ENCODE measurements at places on chromosomes 5 and 9.

DNA sequence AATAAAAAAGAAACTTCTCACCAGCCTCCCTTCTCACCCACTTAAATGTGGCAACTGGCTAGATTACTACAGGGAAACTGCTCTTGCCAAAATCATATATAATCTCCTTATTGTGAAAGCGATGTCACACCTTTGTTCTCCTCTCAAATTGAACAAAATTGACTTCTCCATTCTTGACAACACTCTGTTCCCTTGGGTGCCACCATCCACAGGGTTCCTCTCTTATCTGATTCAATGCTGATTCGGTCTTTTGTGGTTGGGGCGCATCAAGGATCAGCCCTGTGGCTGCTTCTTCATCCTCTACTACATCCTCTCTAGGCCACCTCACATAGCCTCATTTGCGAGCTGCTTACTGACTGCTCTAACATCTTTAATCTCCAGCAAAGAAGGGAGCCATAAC is 86.1 kb downstream of the EDIL3 start:
- DNase-seq: no peak

DNA sequence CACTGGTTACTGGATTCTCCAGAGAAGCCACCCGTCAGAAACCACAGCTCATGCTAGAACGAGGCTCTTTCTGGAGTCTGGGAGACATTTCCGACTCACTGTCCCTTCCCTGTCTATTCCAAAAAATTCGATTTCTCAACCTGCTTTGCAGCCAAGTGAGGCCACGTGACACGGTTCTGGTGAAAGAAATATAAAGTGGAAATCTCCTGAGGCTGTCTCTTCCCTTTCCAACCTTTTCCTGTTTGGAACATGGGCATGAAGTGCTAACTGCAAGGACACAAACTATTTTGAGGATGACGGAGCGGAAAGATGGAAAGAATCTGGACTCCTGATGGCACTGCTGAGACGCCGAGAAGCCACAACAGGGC is 6.1 kb upstream of the PTGS1 start:
- no peak for DNase-seq

DNA sequence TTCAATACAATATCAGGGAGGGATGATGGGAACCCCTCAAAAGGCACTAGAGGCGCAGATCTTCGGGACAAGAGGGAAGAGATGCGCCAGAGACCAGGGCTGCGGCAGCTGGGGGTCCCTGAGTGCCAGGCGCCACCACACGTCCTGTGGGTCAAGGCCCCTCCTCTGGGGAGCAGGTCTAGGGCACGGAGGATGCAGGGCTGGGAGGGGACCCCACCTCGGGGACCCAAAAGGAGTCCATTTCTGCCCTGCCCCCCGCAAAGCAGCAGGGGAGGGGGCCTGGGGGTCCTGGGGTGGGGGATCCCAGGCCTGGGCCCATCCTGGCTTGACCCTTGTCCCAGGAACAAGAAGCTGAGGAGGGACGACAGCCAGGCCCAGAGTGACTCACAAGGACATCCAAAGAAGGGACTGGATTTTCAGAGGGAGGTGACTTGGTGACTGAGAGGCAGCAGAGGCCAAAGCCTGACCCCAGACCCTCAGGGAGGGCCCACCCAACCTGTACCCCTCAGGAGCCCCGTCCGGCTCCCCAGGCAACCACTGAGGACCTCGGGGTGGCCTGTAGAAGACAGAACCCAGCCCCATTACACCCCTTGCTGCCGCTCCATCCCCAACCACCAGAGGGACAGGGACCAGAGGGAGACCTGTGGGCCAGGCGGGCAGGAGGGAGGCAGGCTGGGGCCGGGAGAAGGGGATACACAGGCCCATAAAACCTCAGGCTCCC is 54.2 kb downstream of the LRSAM1 start:
- no peak for DNase-seq

- DNase-seq: no peak
These were observed 8.1 kb downstream of the SPINK14 start for GRCh38 chr5:148176480-148176879.

DNA sequence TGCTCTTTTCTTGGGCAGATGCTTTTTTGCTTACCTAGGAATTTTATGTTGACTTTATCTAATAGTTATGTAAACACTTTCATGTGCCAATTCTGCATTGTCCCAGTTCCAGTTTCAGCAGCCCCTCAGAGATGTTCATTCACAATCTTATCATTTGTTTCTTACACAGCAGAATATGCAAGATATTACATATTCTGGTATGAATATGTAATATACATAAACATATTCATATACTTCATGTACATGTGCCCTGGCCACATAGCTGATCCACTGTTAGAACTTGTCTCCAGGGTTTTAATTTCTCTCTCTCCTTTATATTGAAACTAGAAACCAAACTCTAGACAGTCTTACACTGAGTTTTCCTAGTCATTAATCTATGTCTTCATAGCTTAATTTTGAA is 90.2 kb upstream of the PARP8 start:
- no peak for DNase-seq

GRCh38 chr5:73654171-73654811 is 28.3 kb downstream of the ARHGEF28 start:
- DNase-seq: no peak

GRCh38 chr5:156686796-156687195 is 163.3 kb upstream of the PPP1R2B start:
- DNase-seq: no peak

DNA sequence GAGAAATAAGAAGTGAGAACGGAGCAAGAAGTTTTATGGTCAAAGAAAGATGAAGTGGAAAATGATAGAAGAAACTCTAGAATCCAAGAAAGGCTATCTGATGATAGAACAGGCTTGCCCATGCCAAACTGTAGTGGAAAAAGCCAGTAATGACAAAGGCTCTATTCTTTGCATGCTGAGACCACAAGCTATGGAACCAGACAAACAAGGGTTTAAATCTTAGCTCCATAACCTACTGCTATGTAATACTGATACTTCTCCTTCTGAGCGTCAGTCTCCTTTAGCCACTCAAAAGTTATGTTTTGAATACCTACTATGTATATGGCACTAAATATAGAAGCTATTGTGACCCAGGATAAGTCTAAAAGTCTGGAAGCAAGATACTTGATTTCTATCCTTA is 51.2 kb upstream of the TRIM32 start:
- DNase-seq: no peak

- no peak for DNase-seq
These were observed 151.4 kb downstream of the KDM4C start for GRCh38 chr9:6909181-6909580.

DNA sequence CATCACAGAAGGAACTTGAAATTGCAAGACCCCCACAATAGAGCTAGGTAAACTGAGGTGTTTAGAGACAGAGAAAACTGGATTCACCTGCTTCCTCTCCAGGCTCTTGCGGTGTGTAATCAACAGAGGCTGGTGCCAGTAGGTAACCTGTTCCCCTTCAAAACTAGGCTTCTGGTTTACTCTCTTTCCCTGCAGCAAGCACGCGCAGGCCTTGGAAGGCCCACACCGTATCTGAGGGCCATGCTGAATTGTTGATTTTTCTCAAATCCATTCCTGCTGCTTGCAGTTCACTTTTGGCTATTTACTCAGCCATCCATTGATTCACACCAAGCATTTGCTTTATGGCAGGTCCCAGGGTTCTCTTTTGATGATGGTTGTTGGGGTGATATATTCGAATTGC is 667 bp upstream of the FRRS1L start:
- DNase-seq: no peak

DNA sequence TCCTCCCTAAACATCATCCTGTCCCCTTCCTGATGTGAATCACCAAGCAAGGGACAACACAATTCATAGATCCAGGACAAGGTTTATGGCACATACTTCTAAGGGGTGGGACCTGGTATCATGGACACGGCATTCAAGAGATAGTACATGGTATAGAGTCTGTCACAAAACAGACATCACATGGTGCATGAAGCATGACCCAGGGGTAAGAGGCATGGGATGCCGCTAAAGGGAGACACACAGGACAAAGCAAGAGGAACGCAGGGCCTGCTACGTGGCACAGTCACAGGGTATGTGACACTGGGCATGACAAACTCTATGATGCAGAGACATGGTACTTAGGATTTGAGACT is 20.7 kb downstream of the GSN start:
- no peak for DNase-seq

DNA sequence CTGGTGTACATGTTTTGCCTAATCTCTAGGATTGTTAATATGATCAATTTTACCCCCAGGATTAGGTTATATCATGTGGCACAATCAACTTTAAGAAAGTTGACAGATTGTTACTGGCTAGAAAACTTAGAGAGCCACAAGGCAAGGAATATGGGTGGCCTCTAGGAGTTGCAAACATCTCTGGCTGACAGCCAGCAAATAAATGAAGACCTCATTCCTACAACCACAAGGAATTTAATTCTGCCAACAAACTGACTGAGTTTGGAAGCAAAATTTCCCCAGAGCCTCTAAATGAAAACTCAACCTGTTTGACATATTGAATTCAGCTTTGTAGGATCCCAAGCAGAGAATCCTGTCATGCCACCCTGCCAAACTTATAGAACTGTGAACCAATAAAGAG is 196.4 kb upstream of the PTGER4 start:
- no peak for DNase-seq

GRCh38 chr5:80069918-80070318 is 34.8 kb downstream of the THBS4 start:
- DNase-seq: no peak

GRCh38 chr9:16824545-16825330 is 45.7 kb downstream of the BNC2 start:
- no peak for DNase-seq

- no peak for DNase-seq
These were observed 4.1 kb downstream of the HACD4 start for GRCh38 chr9:21027295-21027694.

DNA sequence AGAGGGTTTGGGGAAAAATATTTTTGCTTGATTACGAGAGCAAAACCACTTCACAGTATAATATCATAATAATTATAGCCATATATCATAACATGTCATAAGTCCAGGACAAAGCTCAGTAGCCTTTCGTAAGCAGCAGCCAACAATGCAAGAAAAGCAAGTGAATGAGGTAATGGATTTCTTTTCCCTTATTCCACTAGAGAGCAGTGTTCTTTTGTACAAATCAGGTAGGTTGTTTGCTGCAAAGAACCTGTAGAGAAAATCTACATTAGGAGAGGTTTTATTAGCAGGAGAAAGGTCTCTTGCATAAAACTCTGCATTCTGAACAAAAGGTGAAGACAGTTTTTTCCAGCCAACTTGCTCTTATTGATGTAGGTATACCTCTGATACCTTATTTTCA is 1033.4 kb downstream of the TLE4 start:
- DNase-seq: no peak

DNA sequence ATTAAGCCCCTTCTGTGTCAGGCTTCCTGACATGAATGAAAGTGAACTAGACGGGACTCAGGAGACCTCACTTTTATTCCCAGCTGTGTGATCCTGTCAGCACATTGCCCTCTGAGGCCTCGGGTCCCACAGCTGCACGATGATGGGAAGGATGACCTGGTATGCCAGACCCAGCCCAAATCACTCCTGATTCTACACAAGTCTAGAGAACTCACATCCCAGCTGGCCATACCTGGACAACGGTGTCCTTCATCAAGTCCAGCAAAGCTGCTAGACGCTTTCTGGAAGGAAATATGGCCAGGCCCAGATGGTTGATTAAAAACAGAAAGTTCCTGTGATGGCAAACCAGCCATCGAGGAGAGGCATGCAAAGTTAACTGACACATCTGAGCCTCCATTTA is 118.0 kb upstream of the FSTL4 start:
- no peak for DNase-seq

DNA sequence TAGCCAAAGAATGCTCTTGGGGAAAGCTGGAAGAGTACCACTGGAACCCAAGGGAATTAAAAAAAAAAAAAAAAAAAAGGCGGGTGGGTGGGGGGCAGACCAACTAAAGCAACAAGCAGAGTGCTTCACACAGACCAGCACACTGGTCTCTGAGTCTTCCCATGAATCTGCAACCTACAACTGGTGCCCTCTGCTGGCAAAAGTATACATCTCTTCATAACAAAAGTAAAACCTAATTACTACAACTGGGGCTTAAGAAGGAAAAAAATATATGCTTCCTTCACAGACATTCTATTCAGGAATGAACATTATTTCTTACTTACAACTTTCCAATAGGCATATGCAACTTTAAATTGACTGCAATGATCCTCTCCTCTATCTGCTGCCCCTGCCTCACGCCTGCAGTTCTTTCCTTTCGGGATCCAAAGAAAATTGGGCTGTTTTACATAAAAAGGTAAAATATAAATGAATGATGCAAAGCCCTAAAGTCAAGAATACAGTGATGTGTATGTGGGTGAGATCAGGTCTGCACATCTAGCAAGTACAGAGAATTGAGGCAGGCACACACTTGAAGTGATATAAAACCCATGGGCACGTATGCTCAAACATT is 7.2 kb upstream of the KLHL3 start:
- peak; percentile 63 for DNase-seq

- no peak for DNase-seq
These were observed 7.9 kb upstream of the NEUROG1 start for GRCh38 chr5:135543485-135544304.

- no peak for DNase-seq
These were observed 53.4 kb upstream of the PTCH1 start for GRCh38 chr9:95570150-95570549.

DNA sequence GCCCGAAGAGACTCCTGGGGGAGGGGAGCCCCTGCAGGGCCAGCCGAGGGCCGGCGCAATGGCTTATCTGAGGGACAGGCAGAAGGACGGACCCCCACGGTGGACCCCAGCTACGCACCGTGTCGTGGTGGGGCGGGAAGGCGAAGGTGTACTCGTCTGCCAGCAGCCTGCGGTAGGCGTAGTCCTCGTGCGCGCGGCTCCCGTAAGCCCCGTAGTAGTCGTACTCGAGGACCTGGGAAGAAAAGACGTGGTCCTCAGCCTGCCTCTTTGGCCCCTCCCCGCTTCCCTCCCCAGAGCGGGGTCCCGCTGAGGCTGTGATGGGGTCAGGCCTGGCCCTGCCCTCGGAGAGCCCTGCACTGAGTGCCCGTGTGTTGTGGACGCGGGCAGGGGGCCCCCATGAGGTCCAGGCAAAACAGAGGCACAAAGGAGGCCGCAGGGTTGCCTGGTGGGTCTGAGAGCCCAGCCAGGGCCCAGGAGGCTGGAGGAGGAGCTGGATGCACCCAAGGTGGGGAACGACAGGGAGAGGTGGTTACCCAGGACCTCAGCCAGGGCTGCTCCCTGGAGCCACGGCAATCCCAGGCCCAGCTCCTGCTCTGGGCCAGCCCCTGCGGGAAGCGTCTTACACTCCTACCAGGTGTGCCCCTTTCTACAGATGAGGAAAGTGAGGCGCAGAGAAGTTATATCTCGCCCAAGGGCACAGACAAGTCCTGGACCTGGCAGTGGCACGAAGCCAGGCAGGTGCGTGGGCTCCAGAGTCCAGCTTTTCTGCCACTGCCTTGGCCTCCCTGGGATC is 35.2 kb downstream of the SARDH start:
- no peak for DNase-seq

GRCh38 chr5:76688836-76689235 is 27.1 kb upstream of the F2R start:
- DNase-seq: no peak
